ENCODE measurements at places on chromosomes 6 and 20.

DNA sequence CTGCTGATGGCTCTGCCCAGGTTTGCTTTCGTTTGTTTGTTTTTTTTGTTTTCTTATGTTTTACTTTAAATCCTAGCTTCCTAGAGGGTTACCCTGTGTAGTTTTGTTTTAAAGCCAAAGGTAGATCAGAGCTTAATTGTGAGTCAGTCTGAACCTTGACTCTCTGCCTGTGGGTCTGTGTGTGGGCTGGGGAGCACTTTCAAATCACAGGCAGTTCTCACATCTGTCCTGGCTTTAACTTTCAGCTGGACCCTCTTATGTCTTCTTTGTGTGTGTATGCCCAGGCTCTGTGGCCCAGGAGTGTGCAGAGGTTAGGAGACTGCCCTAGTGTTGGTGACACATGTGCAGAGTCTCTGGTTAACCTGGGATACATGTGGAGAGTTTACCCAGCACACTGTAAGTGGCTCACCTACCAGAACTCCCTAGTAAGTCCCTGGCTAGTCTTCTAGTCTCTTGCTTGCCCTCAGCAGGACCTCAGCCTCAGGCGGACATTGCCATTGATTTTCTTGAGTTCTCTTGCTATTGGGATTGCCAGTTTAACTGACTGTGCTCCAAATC lies 19.0 kb downstream of the HIVEP1 start:
- DNase-seq = no peak

DNA sequence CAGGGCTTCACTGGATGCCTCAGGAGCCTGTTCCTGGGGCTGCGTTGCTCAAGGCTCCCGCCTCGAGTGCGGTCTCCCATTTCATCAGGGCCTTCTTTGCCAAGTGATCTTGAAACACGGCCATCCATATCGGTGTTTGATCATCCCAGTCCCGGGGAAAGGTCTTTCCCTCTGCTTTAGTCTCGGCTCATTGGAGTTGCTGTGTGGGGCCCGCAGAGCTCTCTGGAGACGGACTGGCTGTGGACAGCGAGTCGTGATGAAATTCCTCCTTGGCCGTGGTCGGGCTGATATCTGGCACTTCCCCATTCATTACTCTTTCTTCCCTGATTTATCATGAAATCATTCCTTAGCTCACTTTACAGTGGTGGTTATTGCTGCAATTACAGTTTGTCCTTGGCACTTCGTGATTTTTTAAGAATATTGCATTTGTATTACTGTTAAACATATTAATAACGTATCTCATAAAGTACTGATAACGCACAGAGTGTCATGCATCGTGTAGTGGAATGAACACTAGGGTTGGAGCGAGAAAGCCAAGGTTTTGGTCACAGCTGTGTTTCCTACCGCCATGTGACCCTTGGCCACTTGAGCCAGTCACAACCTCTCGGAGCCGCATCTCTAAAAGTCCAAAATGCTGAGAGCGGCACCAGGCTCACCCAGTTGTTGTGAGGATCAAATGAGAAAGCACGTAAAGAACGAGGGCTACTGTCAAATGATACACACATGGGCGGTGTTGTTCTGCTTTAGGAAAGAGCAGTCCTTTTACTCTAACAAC lies 71.8 kb downstream of the MTHFD1L start:
- DNase-seq = no peak

GRCh38 chr20:19934792-19935491 lies 82.2 kb upstream of the NAA20 start:
- no peak for DNase-seq

- no peak for DNase-seq
Observed at GRCh38 chr6:20319520-20320357, 81.9 kb upstream of the E2F3 start.

DNA sequence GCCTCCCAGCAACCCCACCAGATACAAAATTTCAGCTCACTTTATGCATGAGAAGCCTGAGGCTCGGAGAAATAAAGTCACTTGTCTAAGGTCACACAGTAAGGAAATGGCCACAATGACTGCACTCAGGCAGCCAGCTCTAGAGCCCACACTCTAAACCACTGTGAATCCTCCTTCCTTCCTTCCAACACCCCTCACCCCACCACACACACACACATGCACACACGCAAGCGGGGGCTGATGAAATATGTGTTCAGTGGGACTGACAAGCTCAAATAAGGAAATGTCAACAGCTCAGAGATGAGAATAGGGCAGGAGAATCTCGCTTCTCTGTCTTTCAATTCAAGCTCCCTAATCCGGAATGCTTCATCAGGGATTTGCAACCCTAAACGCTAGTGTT lies 6.0 kb upstream of the BPIFA1 start:
- no peak for DNase-seq

- DNase-seq = peak; percentile 32
Observed at GRCh38 chr6:90103056-90103800, 193.4 kb downstream of the BACH2 start.

- DNase-seq = peak; percentile 33
Observed at GRCh38 chr6:72084992-72085569, 198.7 kb downstream of the RIMS1 start.

- no peak for DNase-seq
Observed at GRCh38 chr20:20410678-20411077, 42.8 kb downstream of the INSM1 start.

GRCh38 chr20:50227506-50227905 lies 36.9 kb downstream of the CEBPB start:
- DNase-seq = no peak

DNA sequence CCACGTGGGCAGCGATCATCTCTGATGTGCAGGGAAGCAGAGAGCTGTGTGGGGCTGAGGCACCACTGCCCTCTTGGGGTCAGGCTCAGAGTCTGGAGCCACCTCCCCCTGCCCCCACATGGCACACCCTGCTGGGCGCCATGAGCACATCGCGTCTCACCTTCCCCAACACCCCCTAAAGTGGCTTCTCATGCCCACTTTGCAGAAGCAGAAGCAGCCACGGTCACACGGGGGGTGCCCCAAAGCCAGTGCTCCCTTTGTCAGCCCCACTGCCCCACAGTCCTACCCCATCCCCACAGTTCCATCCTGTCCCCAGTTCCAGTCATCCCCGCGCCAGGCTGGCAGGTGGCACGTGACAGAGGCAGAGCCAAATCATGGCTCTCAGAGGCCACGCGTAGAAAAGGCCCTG lies 19.5 kb downstream of the SDCBP2 start:
- DNase-seq = no peak

DNA sequence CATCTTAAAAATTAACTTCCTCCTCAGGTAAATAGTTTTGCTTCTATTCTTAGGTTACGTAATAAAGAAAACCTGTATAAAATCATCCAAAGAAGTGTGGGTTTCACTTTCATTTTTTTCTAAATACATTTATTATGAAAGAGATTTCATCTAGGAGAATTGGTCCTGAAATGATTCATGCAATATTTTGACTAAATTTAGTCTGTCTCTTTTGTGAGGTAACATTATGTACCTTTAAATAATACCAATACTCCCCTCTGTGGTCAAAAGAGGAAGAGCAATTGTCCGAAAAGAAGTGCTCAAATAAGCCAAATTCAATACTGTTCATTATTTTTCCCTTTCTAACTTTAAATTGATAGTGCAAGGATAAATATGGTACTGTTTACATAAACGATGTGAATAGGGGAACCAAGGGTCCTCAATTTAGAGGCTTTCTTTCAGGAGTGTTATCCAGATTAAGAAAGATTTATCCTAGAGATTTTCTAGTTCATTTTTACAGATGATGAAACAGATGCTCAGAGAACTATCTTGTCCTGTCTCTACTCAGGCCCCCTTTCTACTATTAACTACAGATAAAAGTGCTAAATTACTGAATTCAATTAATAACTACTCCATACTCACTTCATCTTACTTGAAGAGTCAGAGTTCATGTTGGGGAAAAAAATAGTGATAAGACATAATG lies 26.2 kb downstream of the CYP39A1 start:
- DNase-seq = peak; percentile 27

DNA sequence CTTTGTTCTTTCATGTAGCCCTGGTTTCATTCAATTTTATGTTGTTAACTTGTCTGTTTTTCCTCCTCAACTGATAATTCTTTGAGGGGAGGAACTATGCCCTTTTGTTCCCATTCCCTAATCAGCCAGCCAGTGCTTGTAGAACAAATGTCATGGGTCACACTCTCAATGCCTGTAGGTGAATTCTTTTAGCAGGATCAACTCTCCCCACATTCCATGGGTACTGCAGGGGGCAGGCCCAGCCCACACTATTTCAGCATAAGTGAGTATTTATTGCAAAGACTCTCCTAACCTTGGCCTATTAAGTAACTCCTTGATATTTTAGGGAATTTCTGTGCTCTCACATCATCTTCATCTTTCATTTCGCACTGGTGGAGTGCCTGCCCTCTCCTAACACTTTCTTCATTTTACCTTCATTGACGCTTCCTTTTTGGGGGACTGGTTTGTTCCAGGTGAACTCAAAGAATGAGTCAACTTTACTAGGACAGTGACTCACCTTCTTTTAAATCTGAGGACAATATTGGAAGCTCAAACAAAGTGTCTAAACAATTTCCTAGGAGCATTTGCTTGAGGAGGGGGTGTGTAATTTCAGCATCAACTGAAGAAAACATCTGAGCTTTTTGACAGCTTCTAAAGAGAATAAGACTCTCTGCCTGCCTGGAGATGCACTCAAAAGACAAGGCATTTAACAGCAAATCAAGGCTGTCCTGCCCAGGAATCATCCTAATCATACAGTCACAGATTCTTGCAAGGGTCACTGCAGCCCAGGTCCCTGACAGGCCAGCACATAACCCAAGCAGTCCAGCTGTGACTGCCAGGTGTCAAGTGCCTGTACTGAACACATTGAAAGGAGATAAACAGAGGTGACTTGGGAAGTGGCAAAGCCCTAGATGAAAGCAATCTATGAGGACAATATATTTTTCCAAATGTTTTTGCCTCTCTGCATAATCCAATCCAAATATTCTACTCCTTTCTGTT lies 263.9 kb upstream of the PRND start:
- peak; percentile 32 for DNase-seq

DNA sequence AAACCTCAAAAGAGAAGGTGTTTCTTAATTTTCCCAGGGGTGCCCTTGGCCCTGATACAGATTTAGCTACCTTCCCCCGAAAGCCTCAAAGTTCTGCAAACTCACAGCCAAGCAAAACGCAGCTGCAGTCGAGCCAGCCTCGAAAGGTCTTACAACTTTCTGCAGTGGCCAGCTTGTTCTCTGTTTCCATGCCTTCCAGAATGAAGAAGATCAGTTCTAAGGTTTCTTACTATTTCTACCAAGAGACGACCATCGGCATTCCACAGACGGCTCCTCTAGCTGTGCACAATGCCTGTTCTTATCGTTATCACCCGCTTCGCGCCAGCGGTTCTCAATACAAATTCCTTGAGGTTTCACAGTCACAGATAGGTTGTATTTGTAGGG lies 28.5 kb upstream of the CCR6 start:
- no peak for DNase-seq

- DNase-seq = no peak
Observed at GRCh38 chr6:142385352-142385751, 83.5 kb downstream of the ADGRG6 start.

- DNase-seq = no peak
Observed at GRCh38 chr20:40146071-40146470, 543.0 kb downstream of the MAFB start.

GRCh38 chr6:144870782-144871181 lies 585.6 kb downstream of the UTRN start:
- no peak for DNase-seq

GRCh38 chr6:3841066-3841454 lies 8.1 kb upstream of the FAM50B start:
- peak; percentile 67 for DNase-seq

GRCh38 chr20:39195582-39196021 lies 233.5 kb downstream of the DHX35 start:
- DNase-seq = peak; percentile 1

GRCh38 chr20:8133851-8134451 lies 1.9 kb downstream of the PLCB1 start:
- no peak for DNase-seq

- DNase-seq = peak; percentile 34
Observed at GRCh38 chr6:22413681-22414311, 117.0 kb upstream of the PRL start.

DNA sequence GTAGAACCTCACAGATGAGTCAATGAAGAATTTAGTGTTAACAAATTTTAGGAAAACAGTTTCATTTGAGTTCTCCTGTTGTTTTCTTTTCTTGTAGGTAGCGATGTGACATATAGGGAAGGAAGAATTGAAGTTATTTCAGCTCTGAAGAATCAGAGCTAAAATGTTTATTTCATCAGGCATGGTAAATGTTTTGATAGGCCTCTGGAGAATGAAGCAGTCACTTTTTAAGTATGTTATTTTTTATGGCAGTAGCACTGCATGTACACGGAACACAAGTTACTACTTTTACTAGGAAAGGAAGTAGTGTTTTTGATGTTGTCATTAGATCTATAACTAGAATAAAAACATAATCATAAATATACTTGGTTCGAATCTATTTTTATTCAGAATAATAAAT lies 1357.3 kb upstream of the CITED2 start:
- DNase-seq = peak; percentile 69

DNA sequence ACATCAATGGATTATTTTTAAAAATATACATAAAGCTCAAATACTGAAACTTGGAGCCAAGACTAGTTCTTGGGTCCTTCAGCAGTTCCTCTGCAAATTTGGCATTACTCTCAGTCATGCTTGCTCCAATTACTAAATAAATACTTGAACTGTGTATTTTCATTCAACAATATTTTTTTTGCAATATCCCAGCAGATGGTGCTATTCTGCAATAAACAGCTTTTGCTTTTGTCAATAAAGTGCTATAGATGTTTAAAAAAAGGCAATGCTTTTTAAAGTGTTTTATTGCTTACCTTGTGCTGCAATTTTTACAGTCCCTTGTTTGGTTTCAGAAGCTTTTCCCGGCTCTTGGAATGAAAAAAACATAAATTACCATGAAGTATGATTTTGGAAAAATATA lies 243.4 kb downstream of the TRDN start:
- no peak for DNase-seq

GRCh38 chr6:122709922-122710512 lies 69.5 kb upstream of the FABP7 start:
- DNase-seq = no peak

DNA sequence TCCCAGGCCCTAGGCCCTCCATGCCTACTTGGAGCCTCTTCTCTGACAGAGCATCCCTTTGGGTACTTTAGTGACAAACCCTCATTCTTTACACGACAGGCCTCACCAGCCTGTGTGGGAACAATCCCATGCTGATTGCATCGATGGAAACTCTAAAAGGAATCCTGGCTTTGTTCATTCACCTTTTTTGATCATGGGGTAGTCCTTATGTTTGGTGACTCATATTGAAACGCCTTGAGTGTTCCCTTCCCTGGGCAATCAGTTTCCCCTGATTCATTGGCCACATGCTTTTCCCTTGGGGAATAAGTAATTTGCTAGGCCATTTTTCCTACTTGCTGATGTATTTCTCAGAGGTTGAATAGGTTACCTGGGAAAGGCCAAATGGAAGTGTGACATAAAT lies 14.7 kb upstream of the TNFAIP3 start:
- DNase-seq = no peak

GRCh38 chr20:36334281-36335205 lies 28.4 kb downstream of the DLGAP4 start:
- DNase-seq = no peak

GRCh38 chr6:151647976-151648639 lies 154.3 kb downstream of the CCDC170 start:
- DNase-seq = peak; percentile 16

- DNase-seq = peak; percentile 62
Observed at GRCh38 chr6:154370545-154370944, 13.9 kb upstream of the IPCEF1 start.

All from EH (cell line).